CD4-positive, alpha-beta memory T cell (primary cell): ENCODE measurements at places on chromosomes 4 and X. TPM values are rescaled to one million over a fixed set of nuclear protein-coding genes. Genes with fewer than 3 reads are reported as not detected.

PPARGC1A gene
- polyA plus RNA-seq = not detected

RLIM gene
- polyA plus RNA-seq = 7.3 TPM

FMR1NB gene
- not detected for polyA plus RNA-seq

DGAT2L6 gene
- not detected for polyA plus RNA-seq

GNRHR gene
- polyA plus RNA-seq = not detected

FATE1 gene
- polyA plus RNA-seq = not detected
